ENCODE measurements at places on chromosomes 11 and 22. TPM values are rescaled to one million over a fixed set of nuclear protein-coding genes. Genes with fewer than 3 reads are reported as not detected.

DNA sequence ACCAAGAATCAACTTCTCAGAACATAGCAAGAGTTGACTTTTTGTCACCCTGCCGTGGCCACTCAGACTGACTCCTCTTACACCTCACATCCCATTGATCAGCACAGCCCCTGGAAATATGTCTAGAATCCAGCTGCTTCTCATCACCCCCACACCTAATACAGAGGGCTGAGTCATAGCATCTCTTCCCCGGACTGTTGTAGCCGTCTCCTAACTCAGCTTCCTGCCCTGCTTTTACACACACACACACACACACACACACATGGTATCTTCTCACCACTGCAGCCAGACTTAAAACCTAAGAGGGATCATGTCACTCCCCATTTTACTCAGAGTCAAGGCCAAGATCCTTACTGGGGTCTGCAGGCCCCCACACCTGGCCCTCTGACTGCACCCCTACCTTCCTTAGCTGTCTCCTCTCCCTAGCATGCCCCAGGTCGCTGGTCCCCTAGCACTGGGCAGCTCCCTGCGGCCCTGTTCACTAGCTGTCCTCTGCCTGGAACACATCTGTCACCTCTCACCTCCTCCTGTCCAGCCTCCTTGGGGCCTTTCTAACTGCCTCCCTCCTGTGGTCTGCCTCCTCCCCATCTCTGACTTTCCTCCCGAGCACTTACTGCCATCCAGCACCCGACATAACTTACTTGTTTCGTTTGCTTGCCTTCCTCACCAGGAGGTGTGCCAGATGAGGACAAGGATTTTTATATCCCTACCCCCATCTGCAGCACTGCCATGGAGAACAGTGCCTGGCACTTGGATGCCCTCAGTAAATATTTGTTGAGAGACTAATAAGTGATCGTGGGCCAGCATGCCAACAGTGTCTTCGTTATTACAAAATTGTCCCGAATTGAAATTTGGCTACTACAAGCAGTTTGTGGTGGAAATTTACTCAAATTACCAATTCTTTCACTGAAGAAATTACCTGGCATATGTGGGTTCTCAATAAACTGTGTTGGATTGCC, 61.9 kb downstream of the BMAL1 start:
- no peak overlapping the region for H3K4me3 ChIP-seq
- no peak for DNase-seq
- H3K36me3 ChIP-seq = no peaks in the 10 kb centered on the region
- H3K4me1 ChIP-seq = peaks cover 50% of the 10 kb centered on the region

DNA sequence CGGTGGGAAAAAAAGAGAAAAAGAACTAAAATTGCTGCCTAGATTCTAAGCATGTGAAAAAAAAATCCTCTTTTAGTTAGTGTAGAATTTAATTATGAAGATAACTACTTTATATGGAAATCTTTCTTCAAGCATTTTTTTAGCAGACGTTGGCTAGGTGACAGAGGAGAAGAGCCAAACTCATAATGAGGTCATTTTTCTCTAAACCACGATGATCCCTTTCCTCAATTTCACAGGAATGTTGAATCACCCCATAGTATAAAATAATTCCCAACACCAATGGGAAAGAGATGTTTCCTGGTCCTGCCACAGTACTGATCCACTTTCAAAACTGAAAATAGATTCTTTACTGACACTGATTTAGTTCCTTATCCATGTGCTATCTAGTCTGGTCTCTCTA, 319.8 kb downstream of the DLG2 start:
- H3K27me3 ChIP-seq = no peaks in the 10 kb centered on the region
- no peaks in the 10 kb centered on the region for H3K4me1 ChIP-seq
- DNase-seq = no peak
- H3K27ac ChIP-seq = no peak overlapping the region

DNA sequence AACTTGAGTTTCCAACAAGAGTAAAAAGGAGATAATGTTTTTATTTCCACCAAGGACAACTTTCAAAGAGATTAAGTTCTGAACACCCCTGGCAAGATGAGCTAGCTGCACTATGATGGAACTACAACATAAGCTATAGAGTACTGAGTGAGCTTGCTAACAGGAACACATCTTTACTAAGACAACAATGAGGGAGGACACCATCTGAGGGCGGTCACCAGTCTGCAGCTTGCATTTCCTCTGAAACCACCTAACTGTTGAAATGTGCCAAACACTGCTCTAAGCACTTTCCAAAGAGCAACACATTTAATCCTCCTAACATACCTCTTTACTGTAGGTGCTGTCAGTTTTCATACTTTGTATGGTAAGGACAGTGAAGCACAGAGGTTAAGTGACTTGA, 68.4 kb downstream of the TCF20 start:
- no peak for DNase-seq
- no peak overlapping the region for H3K27ac ChIP-seq
- H3K4me3 ChIP-seq = no peak overlapping the region
- H3K27me3 ChIP-seq = no peaks in the 10 kb centered on the region
- H3K4me1 ChIP-seq = no peaks in the 10 kb centered on the region
- H3K36me3 ChIP-seq = peaks cover 5% of the 10 kb centered on the region

DNA sequence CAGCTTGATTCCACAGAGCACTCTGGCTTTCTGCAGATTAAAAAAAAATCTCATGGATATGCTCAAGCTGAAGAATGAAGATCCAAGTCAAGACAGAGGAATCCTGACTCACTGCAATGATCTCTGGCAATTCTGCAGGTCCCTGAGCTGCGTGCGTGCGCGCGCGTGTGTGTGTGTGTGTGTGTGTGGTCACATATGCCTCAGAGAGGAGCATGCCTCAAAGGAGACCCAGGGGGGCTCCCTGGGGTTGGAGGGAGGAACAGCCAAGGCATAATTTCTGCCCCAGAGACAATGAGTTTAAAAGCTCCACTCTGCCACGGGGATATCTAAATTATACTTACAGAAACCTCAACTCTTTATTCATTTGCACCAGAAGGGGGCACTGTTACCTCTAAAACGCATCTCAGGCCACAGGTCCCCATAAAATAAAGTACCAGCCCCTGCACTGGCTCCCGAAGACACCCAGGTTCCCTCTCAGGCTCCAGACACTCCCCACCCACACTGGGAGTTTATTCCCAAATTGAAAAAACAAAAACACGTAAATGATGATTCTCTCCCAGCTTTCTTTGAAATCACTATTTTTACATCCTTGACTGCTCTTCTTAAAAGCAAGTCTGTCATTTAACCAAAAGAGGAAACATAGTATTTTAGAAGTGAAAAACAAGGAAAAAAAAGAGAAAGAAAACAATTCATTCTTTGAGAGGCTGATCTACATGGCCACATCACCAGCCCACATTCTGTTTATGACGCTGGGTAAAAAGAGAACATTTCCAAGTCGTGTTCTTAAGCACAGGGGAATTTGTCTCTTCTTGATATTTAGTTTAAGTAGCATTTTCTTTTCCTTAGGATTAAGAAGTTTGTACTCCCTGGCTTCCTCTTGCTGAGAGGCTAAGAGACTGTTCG, 401.0 kb downstream of the LARGE1 start:
- no peak overlapping the region for H3K4me3 ChIP-seq
- DNase-seq = no peak
- H3K27me3 ChIP-seq = no peaks in the 10 kb centered on the region
- peaks cover 4% of the 10 kb centered on the region for H3K4me1 ChIP-seq
- no peak overlapping the region for H3K27ac ChIP-seq

- no peak overlapping the region for H3K4me3 ChIP-seq
- H3K36me3 ChIP-seq = no peaks in the 10 kb centered on the region
- no peaks in the 10 kb centered on the region for H3K4me1 ChIP-seq
These were observed 202.5 kb upstream of the CADM1 start for GRCh38 chr11:115706626-115707135.

- H3K36me3 ChIP-seq = no peaks in the 10 kb centered on the region
- no peak overlapping the region for H3K27ac ChIP-seq
These were observed 49.4 kb upstream of the CEP295 start for GRCh38 chr11:93611836-93612677.

GRCh38 chr22:23622634-23623033, 9.5 kb downstream of the DRICH1 start:
- H3K36me3 ChIP-seq = no peaks in the 10 kb centered on the region
- no peak for DNase-seq
- H3K27me3 ChIP-seq = no peaks in the 10 kb centered on the region
- no peak overlapping the region for H3K27ac ChIP-seq
- no peaks in the 10 kb centered on the region for H3K4me1 ChIP-seq
- no peak overlapping the region for H3K4me3 ChIP-seq

DNA sequence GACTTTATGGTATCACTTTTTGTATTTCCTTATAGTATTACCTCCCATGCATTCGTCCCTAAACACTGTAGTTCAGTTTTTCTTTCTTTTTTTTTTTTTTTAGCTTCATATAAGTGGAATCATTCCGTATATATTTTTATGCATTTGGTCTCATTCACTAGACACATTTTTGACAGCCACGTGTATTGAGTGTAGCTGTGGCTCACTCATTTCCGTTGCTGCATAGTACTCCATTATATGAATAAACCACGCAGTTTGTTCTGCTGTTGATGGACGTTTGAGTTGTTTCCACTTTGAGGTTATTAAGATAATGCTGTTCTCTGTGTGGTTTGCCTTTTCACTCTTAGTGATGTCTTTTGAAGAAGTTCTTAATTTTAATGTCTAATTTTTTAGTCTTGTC, 8.4 kb downstream of the APLP2 start:
- H3K4me3 ChIP-seq = no peak overlapping the region
- no peaks in the 10 kb centered on the region for H3K27me3 ChIP-seq
- no peaks in the 10 kb centered on the region for H3K36me3 ChIP-seq

GRCh38 chr22:16961477-16962186, 46.4 kb downstream of the GAB4 start:
- H3K36me3 ChIP-seq = no peaks in the 10 kb centered on the region
- DNase-seq = no peak
- no peak overlapping the region for H3K27ac ChIP-seq
- no peaks in the 10 kb centered on the region for H3K4me1 ChIP-seq
- H3K27me3 ChIP-seq = no peaks in the 10 kb centered on the region
- no peak overlapping the region for H3K4me3 ChIP-seq

DNA sequence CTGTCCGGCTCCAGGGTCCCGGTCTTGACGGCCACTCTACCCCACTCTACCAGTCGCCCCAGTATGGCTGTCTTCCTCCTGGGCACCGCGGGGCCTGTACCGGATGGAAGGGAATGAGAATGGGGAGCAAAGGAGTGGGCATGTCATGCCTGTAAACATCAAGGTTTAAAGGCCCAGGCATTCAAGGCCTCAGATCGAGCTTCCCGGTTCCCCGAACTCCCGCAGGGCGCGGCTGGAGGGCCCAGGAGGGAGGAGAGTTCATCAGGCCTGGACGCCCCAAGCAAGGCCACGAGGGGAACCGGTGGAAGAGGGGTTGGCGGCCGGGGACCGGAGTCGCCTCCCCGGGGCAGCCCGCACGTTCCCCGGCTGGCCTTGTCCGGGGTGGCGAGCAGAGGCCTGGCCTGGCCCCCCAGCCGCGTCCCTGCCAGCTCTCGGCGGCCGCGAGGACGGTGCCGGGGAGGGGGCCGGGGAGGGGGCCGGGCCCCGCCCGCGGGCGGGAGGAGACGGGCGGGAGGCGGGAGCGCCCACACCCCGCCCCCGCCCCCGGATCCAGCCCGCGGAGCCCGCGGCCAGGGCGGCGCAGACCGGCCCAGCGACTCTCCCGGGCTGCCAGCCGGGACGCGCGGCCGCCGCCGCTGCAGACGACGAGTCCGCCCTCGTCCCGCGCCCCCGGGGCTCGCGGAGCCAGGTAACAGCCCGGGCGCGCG, at the start of gene CDC42EP1:
CDC42EP1 (plus strand) TSS at position 580 of the 707 bp plus-strand sequence. CDS start 5,870 bp downstream, outside the sequence.
- peak within 1 kb of the TSS; percentile 72 for H3K4me3 ChIP-seq
- peak within 1 kb of the TSS; percentile 85 for H3K27ac ChIP-seq
- peaks cover 12% of the 10 kb centered on the region for H3K27me3 ChIP-seq
- H3K4me1 ChIP-seq = peaks cover 19% of the 10 kb centered on the region

DNA sequence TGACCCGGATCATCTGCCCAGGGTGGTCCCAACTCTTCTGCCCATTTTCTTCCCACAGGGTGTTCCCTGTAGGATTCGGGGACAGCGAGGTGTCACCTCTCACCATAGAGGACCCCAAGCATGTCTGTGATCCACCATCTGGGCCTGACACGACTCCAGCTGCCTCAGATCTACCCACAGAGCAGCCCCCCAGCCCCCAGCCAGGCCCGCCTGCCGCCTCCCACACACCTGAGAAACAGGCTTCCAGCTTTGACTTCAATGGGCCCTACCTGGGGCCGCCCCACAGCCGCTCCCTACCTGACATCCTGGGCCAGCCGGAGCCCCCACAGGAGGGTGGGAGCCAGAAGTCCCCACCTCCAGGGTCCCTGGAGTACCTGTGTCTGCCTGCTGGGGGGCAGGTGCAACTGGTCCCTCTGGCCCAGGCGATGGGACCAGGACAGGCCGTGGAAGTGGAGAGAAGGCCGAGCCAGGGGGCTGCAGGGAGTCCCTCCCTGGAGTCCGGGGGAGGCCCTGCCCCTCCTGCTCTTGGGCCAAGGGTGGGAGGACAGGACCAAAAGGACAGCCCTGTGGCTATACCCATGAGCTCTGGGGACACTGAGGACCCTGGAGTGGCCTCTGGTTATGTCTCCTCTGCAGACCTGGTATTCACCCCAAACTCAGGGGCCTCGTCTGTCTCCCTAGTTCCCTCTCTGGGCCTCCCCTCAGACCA, 24.0 kb downstream of the CSF2RB start:
- no peaks in the 10 kb centered on the region for H3K4me1 ChIP-seq
- no peak overlapping the region for H3K27ac ChIP-seq
- no peak for DNase-seq
- no peak overlapping the region for H3K4me3 ChIP-seq
- H3K27me3 ChIP-seq = no peaks in the 10 kb centered on the region

DNA sequence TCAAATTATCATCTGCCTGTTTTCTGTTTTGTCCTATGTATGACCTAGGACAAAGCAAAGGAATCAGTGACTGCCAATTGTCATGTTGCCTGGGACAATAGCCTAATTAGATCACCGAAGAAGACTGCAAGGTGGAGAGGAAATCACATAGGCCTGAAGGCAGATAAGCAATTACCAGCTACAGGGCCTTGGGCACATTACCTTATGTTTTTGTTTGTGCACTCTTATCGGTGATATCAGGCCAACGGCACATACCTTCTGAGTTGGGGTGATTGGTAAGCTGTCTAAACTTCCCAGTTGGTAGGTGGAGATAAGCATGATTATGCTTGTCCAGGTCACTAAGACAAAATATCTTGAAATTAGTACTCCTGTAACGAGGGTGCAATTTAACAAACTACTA, 58.1 kb upstream of the FAM181B start:
- H3K27ac ChIP-seq = no peak overlapping the region
- DNase-seq = no peak
- no peaks in the 10 kb centered on the region for H3K4me1 ChIP-seq
- H3K4me3 ChIP-seq = no peak overlapping the region
- H3K36me3 ChIP-seq = no peaks in the 10 kb centered on the region
- H3K27me3 ChIP-seq = no peaks in the 10 kb centered on the region

The PRR5 gene
- total RNA-seq = 2.9 TPM

The TMEM184B gene
- 34.2 TPM for total RNA-seq

The CD248 gene
- 7.3 TPM for total RNA-seq

The GRM5 gene
- not detected for total RNA-seq

The PISD gene
- 18.1 TPM for total RNA-seq

The CNIH2 gene
- not detected for total RNA-seq
